GM10248 (cell line): ENCODE measurements at places on chromosomes 5 and 9.

GRCh38 chr9:79210541-79211243, 361.1 kb upstream of the TLE4 start:
- no peak for DNase-seq

DNA sequence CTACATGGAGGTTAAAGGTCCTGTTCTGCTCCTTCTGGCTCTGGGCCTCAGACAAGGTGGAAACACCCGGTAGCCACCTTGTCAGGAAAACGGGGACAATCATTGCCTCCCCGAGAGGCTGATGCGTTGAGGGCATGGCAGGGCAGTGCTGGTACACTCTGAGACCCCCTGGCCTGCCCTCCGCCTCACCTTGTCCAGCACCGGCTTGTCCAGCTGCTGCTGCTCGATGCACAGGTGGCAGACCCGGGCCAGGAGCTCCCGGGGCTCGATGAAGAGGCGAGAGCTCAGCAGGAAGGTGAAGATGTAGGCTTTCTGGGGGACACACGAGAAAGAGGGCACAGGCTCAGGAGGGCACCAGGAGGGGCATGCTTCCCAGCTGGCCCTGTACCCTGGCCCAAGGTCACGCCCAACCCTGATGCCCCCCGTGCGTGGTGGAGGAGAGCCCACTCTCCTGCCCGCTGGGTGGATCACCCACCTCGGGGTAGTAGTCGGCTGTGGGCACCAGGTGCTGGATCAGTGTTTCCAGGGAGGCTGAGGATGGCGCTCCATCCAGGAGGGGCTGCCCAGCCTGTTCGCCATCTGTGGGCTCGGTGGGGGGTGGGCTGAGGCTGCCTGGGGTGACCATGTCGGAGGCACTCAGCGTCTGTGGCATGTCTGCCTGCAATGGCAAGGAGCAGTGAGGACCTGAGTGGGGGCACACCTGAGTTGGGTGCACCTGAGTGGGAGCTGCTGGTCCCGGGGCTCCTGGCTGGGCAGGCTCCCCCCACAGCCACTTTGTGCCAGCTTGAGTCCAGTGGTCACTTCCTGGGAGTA, 66.0 kb upstream of the RNF130 start:
- no peak for DNase-seq

DNA sequence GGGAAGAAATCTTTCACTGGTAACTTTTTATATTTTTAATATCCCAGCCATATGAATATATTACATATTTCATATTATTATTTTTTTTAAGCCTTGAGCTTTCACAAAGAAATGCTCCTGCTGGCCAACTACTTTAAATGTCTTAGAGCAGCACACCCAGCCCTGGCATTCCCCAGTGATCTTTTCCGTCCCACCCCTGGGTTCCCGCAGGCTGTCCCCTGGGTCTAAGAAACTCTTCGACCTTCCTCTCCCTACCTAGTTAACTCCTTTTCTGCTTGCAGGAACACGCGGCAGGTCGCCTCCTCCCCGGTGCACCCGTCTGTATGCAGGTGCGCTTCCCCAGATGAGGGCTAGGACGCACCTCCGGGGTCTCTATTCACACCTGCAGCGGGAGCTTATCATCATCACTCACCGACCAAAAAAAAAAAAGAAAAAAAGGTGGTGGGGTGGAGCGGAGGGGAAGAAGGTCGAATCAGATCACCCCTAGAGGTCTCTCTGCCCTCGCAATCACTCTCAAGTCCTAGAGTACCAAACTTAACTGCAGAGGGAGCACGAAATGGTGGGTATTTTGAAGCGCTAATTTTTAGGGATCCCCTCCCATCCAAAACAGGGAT, 696 bp downstream of the ZFP62 start:
- DNase-seq, result peak; percentile 76

DNA sequence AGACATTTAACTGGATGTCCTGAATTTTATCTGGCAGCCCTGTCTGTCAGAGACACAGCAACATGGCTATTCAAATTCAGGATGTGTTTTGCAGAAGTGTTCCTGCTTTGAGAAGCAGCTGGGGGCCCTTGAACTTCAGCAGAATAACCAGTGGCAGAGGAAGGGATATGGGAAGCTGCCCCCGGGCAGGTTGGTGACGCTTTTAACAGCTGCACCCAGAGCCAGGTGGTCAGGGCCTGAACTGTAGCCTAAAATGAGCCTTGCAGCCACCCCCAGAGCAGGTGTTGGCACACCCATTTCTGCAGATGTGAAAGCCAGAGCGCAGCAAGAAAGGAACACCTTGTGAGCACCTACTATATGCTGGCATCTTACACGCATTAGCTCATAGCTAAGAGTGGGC, 128.7 kb upstream of the BOD1 start:
- peak; percentile 40 for DNase-seq

DNA sequence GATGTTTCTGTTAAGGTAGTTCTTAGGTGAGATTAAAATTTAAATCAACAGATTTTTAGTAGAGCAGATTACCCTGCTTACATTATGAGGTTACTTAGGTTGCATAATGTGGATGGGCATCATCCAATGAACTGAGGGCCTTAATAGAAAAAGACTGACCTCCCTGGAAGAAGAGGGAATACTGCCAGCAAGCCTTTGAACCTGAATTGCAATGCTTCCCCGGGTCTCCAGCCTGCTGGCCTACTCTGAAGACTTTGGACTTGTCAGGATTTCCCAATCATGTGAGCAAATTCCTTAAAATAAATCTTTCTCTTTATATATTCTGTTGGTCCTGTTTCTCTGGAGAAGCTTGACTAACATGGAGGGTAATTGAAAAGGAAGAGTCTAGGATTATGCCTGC, 542.1 kb upstream of the ARRDC3 start:
- DNase-seq, result no peak

DNA sequence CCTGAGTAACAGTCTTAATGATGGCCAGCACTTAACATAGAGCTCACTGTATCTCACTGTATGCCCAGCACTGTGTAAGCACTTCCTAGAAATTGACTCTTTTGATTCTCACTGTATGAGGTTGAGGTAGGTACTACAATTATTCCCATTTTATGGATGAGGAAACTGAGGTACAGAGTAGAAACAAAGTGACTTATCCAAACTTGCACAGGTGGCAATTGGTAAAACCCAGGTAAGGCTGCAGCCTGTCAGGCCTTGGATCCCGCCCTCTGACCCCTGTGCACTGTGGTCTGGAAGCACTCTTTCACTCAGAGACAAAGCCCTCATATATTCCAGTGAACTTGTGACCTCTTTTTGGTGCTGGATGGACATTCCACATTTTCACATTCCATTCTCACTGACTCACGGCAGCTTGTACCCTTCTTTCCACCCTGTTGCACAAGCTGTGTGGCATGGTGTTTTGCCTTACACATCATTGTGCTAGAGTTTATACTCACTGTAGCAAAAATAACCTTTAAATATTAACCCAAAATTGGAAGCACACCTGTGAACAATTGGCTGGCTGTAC, 21.7 kb downstream of the ANKRD55 start:
- DNase-seq, result no peak

DNA sequence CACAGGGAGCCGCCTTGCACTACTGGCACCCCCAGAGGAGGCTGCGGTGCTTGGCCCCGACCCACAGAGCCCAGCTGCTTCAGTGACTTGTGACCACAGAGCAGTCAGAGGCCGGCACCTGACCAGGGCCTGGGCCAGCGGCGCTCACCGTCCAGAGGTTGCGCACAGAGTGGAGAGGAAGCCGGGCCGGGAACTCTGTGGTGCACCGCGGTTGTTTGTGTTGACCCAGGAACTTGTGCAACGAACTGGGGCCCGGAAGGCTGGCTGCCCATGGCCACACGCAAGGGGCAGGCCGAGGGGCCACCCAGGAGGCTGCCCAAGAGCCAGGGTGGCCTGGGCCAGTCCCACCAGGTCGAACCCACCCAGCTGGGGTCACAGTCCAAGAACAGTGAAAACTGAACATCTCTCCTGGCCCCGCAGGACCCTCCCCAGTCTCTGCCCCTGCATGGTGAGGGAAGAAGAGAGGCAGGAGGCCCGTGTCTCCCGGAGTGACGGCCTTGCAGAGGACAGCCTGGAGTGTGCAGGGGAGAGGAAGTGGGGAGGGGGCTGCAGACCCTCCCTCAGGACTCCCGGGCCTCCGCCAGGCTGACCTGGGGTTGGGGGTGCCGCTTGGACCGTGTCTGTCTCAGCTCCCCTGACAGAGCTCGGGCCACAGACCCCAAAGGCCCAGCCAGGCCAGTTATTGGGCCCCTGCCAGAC, 42.8 kb upstream of the EGFL7 start:
- no peak for DNase-seq

DNA sequence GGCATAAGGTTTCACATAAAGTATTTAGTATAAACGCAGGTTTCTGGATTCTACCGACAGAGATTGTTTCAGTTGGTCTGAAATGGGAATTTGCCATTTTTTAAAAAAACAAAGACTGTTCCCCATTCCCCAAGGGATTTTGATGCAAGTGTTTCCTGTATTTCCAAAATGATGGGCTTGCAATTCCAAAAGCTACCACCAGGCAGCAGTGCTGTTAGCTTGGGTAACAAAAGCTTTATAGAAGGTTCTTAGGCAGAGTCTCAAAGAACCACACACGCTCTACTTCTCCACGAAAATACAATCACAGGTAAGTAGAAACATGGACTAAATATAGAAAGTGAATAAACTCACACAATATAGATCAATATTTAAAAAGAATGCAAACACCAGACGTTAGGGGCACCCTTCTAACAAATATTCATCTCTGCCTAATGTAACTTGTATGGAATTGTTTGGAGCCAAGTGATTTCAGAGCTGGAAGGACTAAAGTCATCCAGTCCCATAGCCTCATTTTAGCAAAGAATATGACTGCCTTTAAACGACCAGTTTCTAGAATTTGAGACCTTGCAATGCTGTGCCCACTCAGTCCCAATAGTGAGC, 154.3 kb downstream of the SPOCK1 start:
- peak; percentile 26 for DNase-seq

DNA sequence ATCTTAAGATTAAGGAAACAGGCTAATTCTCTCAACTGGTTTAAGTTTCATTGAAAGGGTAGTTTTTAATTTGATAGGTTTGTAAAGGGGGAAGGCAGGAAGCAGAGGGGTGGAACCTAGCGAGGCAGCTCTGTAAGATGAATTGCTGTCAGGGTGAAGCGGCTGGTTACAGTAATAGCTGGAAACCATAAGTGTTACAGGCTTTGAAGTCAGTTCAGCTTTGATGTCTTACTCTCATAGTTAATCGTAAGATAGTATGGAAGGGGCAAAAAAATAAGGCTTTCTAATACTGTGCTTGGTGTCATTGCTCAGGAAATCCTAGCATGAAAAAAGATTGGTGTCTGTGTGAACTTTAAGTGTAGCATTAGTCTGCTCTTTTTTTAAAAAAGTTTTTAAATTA, 20.3 kb downstream of the POU5F2 start:
- DNase-seq, result no peak
